ENCODE measurements at places on chromosomes 4 and X. TPM values are rescaled to one million over a fixed set of nuclear protein-coding genes. Genes with fewer than 3 reads are reported as not detected.

GRCh38 chrX:150408007-150408406 is 44.9 kb downstream of the MAMLD1 start:
- no peaks in the 10 kb centered on the region for H3K4me1 ChIP-seq
- no peaks in the 10 kb centered on the region for H3K36me3 ChIP-seq
- no peak overlapping the region for H3K4me3 ChIP-seq
- H3K27me3 ChIP-seq, result no peaks in the 10 kb centered on the region
- no peak overlapping the region for H3K27ac ChIP-seq

- DNase-seq, result no peak
- H3K27ac ChIP-seq, result no peak overlapping the region
- H3K4me1 ChIP-seq, result peaks cover 5% of the 10 kb centered on the region
- no peak overlapping the region for H3K4me3 ChIP-seq
- peaks cover 6% of the 10 kb centered on the region for H3K36me3 ChIP-seq
Observed at GRCh38 chr4:183637461-183637860, 21.5 kb downstream of the RWDD4 start.

GRCh38 chrX:46456125-46456922 is 88.9 kb downstream of the ZNF674 start:
- H3K4me1 ChIP-seq, result no peaks in the 10 kb centered on the region
- no peak overlapping the region for H3K27ac ChIP-seq
- no peaks in the 10 kb centered on the region for H3K36me3 ChIP-seq
- DNase-seq, result no peak
- H3K27me3 ChIP-seq, result no peaks in the 10 kb centered on the region
- H3K4me3 ChIP-seq, result no peak overlapping the region

BMPR1B gene
- polyA plus RNA-seq, result not detected

GRCh38 chrX:149205081-149205480 is 300.0 kb downstream of the IDS start:
- no peak overlapping the region for H3K4me3 ChIP-seq
- no peak overlapping the region for H3K27ac ChIP-seq
- no peak for DNase-seq
- no peaks in the 10 kb centered on the region for H3K4me1 ChIP-seq
- no peaks in the 10 kb centered on the region for H3K27me3 ChIP-seq
- no peaks in the 10 kb centered on the region for H3K36me3 ChIP-seq

SLC25A43 gene
- 2.9 TPM for polyA plus RNA-seq

PDCL2 gene
- 0.73 TPM for polyA plus RNA-seq

- no peaks in the 10 kb centered on the region for H3K4me1 ChIP-seq
- H3K27me3 ChIP-seq, result peaks cover 25% of the 10 kb centered on the region
- no peaks in the 10 kb centered on the region for H3K36me3 ChIP-seq
- no peak overlapping the region for H3K27ac ChIP-seq
- no peak for DNase-seq
Observed at GRCh38 chr4:184061582-184061981, 156.1 kb downstream of the ENPP6 start.

- H3K36me3 ChIP-seq, result no peaks in the 10 kb centered on the region
- no peak for DNase-seq
- no peak overlapping the region for H3K27ac ChIP-seq
- H3K4me3 ChIP-seq, result no peak overlapping the region
- H3K27me3 ChIP-seq, result no peaks in the 10 kb centered on the region
Observed at GRCh38 chrX:111124418-111124817, 28.4 kb downstream of the PAK3 start.

DNA sequence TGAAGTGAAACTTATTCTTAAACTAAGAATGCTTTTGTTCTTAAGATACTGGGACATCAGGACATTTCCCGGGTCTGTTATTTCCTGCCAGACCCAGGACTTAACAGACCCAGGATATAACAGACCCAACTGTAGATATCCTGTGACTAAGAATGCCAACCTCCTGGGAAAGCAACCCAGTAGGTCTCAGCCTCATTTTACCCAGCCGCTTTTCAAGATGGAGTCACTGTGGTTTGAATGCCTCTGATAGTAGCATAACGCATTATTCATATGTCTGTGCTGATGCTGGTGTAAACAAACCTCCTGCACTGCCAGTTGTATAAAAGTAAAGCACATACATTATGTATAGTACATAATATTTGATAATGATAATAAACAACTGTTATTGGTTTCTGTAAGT is 185.8 kb upstream of the GPRIN3 start:
- H3K27ac ChIP-seq, result no peak overlapping the region
- H3K4me1 ChIP-seq, result no peaks in the 10 kb centered on the region
- no peak for DNase-seq
- no peaks in the 10 kb centered on the region for H3K27me3 ChIP-seq
- H3K4me3 ChIP-seq, result no peak overlapping the region

- H3K36me3 ChIP-seq, result no peaks in the 10 kb centered on the region
- H3K27me3 ChIP-seq, result no peaks in the 10 kb centered on the region
- no peak for DNase-seq
- no peak overlapping the region for H3K4me3 ChIP-seq
- no peak overlapping the region for H3K27ac ChIP-seq
Observed at GRCh38 chr4:174389439-174389838, 105.7 kb downstream of the CEP44 start.

GRCh38 chr4:182280436-182281111 is 37.4 kb downstream of the TENM3 start:
- H3K27me3 ChIP-seq, result peaks cover 2% of the 10 kb centered on the region
- H3K27ac ChIP-seq, result no peak overlapping the region
- H3K4me1 ChIP-seq, result no peaks in the 10 kb centered on the region
- DNase-seq, result no peak

SATL1 gene
- 0.05 TPM for polyA plus RNA-seq

- no peak overlapping the region for H3K4me3 ChIP-seq
- H3K27me3 ChIP-seq, result peaks cover 9% of the 10 kb centered on the region
- no peaks in the 10 kb centered on the region for H3K36me3 ChIP-seq
- H3K4me1 ChIP-seq, result peaks cover 6% of the 10 kb centered on the region
- DNase-seq, result no peak
Observed at GRCh38 chr4:8817096-8817812, 54.4 kb downstream of the HMX1 start.

NWD2 gene
- not detected for polyA plus RNA-seq

DNA sequence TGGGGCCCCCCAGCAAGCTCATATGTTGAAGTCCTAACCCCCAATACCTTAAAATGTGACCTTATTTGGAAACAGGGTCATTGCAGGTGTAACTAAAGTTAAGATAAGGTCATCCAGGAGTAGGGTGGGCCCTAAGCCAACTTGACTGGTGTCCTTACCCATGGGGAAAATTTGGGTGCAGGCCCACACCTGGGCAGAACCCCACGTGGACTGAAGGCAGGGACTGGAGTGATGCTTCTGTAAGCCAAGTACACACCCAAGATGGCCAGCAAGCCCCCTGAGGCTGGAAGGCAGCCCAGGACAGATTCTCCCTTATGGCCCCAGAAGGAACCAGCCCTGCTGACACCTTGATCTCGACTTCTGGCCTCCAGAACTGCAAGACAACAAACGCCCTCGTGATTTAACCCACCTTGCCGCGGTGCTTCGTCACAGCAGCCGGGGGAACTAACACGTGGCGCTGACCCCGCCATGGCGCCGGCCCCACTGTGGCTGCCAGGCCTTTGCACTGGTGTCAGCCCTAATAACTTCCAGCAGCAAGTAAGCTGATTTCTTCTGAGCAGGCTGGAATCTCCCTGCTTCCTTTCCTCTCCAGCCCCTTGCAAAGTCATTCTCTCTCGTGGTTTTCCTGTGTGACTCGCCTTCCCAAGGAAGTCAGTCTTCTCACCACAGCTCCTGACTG is 23.2 kb upstream of the MXD4 start:
- no peaks in the 10 kb centered on the region for H3K36me3 ChIP-seq
- no peaks in the 10 kb centered on the region for H3K27me3 ChIP-seq
- no peak overlapping the region for H3K27ac ChIP-seq

DNA sequence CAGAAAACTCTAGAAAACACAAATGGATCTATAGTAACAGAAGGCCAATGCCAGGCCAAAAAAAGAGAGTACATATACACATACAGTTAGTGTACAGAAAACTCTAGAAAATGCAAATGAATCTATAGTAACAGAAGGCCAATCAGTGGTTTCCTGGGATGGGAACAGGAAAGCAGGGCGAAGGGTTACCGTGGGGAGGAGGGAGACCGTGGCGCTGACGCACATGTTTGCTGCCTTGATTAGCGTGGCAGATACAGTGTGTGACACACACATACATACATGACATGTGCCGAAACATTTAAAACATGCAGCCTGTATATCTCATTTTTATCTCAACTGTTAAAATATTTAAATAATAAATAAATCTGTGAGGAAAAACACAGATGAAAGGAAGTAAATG is 14.7 kb downstream of the GAK start:
- no peak for DNase-seq
- no peak overlapping the region for H3K4me3 ChIP-seq
- H3K36me3 ChIP-seq, result peaks cover 14% of the 10 kb centered on the region
- H3K27ac ChIP-seq, result no peak overlapping the region
- peaks cover 16% of the 10 kb centered on the region for H3K4me1 ChIP-seq

FAAH2 gene
- polyA plus RNA-seq, result 0.07 TPM

DNA sequence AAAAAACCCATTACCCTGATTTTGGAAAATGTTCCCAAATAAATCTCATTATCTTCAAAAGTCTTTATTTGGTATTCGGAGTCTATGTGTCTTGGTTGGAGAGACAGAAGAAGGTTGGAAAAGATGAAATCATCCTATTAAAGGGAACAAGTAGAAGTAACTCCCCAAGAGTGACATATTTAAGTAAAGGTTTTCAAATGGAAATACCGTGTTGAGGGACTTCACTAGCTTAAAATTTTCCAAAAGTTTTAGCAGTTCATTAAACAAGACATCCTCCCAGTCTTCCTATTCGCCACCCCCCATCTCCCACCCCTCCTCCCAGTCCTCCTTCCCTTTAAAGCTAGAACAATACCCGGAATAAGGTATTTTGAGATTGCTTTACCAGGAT is 62.7 kb upstream of the CCDC160 start:
- no peak for DNase-seq
- H3K36me3 ChIP-seq, result no peaks in the 10 kb centered on the region
- H3K4me3 ChIP-seq, result no peak overlapping the region
- no peak overlapping the region for H3K27ac ChIP-seq
- H3K27me3 ChIP-seq, result peaks cover 9% of the 10 kb centered on the region
- peaks cover 3% of the 10 kb centered on the region for H3K4me1 ChIP-seq
